BJ (cell line): ENCODE measurements at places on chromosomes 3 and 15. TPM values are rescaled to one million over a fixed set of nuclear protein-coding genes. Genes with fewer than 3 reads are reported as not detected.

The KCNH8 gene
- polyA plus RNA-seq = 0.02 and 0.04 TPM in 2 replicates

DNA sequence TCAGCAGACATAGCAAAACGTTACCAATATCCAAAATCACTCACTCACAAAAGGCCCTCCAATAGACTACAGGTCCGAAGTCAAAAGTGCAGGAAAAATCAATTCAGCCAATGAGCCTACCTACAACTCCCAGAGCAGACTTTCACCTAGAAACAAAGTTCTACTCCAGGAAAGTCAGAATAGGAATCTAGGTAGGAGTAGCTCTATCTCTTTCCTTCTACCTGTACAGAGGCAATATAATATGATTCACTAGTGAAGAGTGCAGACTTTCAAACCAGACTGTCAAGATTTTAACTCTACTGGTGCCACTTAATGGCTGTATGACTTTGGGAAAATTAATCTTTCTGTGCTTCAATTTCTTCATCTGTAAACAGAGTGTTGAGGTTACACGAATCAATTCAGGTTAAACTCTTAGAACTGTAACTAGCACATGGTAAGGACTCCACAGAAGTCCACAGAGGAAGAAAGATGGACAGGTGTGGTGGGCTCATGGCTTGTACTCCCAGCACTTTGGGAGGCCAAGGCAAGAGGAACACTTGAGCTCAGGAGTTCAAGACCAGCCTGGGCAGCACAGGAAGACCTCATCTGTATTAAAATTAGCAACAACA, 9.4 kb downstream of the DCUN1D1 start:
- no peak for DNase-seq

The ZBED2 gene
- polyA plus RNA-seq = 0.07 TPM in 1 of 2 replicates, not detected in the other

- peak; percentile 99 for DNase-seq
These were observed 53.3 kb upstream of the AMOTL2 start for GRCh38 chr3:134427400-134428111.

- no peak for DNase-seq
These were observed 36.9 kb upstream of the STRIT1 start for GRCh38 chr3:155330370-155330769.

- DNase-seq = no peak
These were observed 590.3 kb upstream of the SGO1 start for GRCh38 chr3:20776286-20776685.

The TMCO5A gene
- polyA plus RNA-seq = not detected in 2 replicates

GRCh38 chr15:34837246-34838016, 42.1 kb upstream of the ACTC1 start:
- peak; percentile 15 for DNase-seq

- no peak for DNase-seq
These were observed 760.4 kb downstream of the ZPLD1 start for GRCh38 chr3:103195216-103195615.

The OR4M2 gene
- not detected in 2 replicates for polyA plus RNA-seq

GRCh38 chr3:117442566-117442965, 733.0 kb downstream of the TUSC7 start:
- DNase-seq = no peak

The CKMT1B gene
- polyA plus RNA-seq = 0.12 and 0.25 TPM in 2 replicates

- DNase-seq = peak; percentile 47
These were observed 72.7 kb upstream of the LRTM1 start for GRCh38 chr3:55000546-55000945.

DNA sequence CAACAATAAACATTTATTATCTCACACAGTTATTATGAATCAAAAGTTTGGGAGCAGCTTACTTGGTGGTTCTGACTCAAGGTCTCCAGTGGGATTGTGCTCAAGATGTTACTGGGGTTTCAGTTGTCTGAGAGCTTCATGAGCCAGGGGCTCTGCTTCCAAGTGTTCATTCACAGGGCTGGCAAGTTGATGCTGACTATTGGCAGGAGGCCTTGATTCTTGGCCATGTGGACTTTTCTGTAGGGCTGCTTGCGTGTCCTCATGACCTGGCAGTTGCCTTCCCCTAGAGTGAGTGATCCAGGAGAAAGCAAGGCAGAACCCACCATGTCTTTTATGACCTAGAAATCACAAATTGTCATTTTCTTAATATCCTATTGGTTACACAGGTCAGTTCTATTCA, 87.2 kb upstream of the TNFAIP8L3 start:
- DNase-seq = no peak

- no peak for DNase-seq
These were observed 83.1 kb downstream of the HMG20A start for GRCh38 chr15:77503764-77504163.

DNA sequence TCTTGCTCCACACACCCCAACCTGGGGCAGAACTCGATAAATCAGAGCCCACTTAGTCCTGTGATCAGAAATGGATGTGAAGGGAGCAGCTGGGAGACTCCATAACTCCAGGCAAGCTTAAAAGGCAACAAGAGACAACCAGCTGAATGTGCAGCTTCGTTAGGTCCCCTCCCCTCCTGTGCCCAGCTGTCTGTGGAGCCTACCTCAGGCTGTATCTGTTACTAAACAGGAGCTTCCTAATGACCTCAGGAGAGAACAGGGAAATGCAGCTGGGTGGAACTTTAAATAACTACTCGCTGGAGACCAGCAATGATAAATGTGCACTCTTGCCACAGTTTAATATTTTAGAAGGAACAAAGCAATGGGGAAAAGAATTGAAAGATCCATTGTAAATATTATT, 25.9 kb downstream of the SLC9A9 start:
- no peak for DNase-seq

DNA sequence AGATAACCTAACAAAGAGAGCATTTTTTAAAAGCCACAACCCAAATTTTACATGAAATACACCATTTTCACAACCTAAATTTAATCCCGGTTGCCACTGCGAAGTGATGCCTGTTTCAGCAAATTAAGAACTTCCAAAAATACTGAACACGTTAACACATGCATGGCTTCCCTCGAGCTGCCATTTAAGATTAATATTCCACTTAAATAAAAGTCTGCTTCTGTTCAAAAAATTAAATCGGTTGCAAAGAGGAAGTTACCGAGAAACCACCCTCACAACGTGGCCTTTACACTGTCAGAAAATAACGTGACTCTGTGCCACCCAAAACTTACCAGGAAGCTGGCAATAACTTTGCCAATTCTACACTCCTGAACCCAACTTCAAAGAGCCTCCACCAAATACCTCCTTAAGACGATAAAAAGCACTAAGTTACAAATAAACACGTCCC, 1.2 kb downstream of the TBL1XR1 start:
- no peak for DNase-seq

DNA sequence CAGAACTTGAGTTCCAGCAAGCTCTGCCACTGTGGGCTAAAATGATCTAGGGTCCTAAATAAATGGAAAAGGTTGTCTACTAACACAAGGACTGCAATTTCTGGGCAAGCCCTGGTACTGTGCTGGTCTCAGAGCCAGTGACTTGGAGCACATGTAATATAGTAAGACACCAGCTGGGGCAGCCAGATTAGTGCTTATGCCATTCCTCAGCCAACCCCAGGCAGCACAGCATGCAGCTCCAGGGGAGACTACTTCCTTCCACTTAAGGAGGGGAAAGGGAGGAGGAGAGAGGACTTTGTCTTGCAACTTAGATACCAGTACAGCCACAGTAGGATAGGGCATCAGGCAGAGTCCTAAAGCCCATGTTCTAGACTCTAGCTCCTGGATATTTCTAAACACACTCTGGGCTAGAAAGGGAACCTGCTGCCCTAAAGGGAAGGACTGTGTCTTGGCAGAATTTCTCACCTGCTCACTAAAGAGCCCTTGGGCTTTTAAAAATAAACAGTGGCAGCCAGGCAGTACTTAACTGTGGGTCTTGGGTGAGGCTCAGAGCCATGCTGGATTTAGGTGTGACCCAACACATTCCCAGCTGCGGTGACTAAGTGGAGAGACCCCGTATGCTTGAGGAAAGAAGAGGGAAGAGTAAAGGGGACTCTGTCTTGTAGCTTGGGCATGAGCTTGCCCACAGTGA, 223.7 kb upstream of the BCHE start:
- no peak for DNase-seq
